ENCODE measurements at places on chromosomes 3 and 15.

- no peak for DNase-seq
Observed at GRCh38 chr15:20665653-20666052, 124.1 kb upstream of the GOLGA6L6 start.

GRCh38 chr3:52245322-52246263 lies at the start of gene PPM1M:
Gene PPM1M (plus strand): TSS chr3:52245759. CDS start chr3:52245825, 66 bp downstream.
- peak; percentile 55 for DNase-seq

DNA sequence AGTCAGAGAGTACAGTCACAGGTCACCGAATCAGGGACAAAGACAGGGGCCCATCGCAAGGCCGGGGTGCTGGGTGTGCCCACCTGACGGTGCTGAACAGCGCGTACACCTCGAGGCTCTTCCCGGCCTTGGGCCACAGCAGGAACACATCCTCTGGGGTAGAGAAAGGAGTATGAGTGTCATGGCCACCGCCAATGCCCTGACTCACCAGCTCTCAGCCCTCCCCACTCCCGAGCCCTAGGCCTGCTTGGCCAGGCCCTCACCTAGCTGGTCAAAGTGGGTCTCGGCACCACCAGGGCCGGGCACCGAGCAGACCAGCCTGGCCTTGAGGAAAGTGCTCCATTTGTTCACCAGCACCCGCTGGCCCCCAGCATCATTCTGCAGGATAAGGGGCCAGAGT lies 4.2 kb downstream of the SEMA3G start:
- no peak for DNase-seq

GRCh38 chr3:188955919-188956318 lies 215.9 kb upstream of the TPRG1 start:
- no peak for DNase-seq
